ENCODE measurements at places on chromosomes 3 and 15.

DNA sequence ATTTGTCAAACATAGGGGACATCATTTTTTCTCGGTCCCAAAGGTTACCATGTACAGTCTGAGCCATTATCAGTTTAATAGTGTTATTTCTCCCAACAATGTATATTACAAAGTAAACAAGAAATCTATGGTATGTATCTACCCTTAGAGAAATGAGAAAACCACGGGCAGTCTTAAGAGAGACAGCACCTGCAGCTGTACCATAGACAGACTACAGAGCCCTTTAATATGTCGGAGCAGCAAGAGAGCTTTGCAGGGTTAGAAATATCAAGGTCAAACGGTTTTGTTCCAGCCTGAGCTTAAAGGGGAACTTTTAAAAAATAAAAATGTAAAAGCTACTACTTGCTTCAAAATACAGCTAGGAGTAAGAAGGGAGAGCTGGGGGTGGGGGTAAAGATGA, 53.2 kb downstream of the SH3BP5 start:
- DNase-seq, result no peak

GRCh38 chr3:144660186-144660585, 688.6 kb downstream of the DIPK2A start:
- DNase-seq, result no peak

GRCh38 chr3:100386437-100387074, 14.3 kb downstream of the TOMM70 start:
- no peak for DNase-seq

DNA sequence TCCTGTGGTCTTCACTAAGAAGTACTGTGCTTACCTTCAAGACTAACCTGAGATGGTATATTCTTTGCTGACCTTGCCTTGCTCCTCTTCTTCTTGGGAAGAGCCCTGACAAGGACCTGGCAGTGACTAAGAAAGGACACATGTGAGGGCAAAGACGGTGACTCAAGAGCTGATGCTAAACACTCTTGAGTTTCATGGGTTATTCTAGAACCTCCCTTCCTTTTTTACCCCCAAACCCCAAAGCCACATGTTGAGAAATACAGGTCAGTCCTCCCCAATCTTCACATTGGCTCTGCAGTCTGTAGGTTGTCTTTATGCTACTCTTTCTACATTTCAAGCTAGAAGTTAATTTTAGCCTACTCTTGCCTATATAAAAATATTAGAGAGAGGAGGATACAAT, 200.6 kb downstream of the SEMA6D start:
- DNase-seq, result no peak

DNA sequence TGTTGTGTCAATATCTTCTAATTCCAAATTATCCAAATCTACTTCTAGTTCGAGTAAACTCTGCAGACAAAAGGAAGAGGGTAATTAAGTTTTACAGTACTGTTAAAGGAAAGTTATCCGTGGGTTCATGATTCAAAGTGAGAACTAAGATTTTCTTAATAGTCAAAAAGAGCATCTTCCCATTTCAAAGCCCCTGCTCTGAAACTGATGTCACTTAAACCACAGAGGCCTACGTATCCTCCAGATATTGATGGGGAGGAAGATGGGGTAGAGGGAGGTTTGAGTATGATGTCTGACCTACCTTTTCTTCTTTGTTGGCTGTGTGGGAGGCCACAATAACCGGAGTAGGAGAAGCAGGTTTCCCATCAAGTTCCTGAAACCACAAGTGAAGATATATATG, 14.1 kb downstream of the MRPS22 start:
- DNase-seq, result no peak

DNA sequence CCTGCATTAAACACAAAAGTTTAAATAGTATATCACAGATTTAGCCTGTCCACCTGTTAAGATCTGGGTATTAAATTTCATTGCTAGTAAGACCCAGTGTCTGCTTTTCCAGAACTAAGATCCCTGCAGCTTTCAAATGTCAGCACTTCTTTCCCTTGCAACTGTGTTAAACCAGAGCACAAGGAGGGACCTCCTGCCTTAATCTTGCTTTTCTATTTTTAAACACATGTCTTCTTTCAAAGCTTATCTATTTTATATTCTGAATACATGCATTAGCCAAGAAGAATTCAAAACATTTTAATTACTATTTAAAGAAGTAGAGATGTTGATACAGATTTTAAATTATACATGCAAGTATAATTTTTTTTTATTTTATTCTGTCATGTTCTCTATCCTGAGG, 315.1 kb downstream of the ARPP21 start:
- DNase-seq, result no peak

GRCh38 chr3:153313302-153313965, 151.4 kb downstream of the RAP2B start:
- DNase-seq, result no peak

DNA sequence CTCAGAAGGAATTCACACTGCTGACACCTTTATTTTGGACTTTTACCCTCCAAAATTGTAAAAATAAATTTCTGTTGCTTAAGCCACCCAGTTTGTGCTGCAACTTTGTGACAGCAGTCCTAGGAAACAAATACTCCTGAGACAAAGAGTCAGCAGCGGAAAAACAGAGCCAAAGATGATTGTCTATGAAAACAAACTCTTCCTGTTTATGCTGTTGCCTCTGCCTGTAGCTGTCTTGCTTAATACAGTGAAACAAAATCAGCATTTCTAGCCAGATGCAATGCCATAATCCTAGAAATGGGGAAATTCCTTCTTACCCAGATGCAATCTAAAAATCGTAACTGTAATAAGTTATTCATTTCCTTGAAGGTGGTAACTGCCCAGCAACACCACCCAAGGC, 387.5 kb upstream of the ATP11B start:
- DNase-seq, result no peak

DNA sequence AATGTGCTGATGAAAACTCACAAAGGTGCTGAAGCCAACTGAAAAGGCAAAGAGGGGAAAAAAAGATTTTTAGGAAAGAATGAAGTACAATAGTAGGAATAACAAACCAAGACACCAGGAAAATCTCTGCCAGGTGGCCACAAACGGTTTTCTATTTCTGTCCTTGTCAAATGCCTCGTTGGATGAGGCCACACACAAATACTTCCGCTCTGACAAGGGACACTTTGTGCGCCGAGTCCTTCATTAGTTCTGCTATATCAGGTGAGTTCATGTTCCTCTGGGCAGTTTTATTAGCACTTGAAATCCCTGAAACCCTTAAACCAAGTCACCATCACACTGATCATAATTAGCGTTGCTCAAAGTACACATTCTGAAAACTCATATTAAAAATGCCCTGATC, 373.1 kb downstream of the VPS13C start:
- no peak for DNase-seq

DNA sequence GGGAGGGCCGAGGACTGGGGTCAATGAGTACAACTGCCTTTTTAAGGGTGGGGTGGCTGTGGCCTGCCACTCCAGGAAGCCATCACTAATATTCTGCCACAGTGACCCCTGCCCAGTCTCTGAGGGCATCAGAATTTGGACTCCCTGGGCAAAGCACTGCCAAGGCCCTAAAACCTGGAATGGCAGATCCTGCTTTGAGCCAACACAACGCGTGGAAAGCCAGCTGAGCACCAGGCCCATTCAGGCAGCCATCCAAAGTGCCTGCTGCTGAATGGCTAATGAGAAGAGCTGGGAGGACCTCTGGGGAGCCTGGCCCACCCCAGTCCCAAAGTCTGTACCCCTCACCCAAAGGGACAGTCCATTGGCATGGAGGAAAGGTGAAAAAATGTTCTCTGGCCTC, 5.0 kb downstream of the TWF2 start:
- no peak for DNase-seq

- no peak for DNase-seq
These were observed 4.3 kb upstream of the TNIK start for GRCh38 chr3:171464462-171464861.

- DNase-seq, result peak; percentile 99
These were observed at the start of gene GSK3B for GRCh38 chr3:120093911-120094775. GSK3B (minus strand) TSS chr3:120094447; CDS start chr3:120093434, 1,013 bp downstream.

DNA sequence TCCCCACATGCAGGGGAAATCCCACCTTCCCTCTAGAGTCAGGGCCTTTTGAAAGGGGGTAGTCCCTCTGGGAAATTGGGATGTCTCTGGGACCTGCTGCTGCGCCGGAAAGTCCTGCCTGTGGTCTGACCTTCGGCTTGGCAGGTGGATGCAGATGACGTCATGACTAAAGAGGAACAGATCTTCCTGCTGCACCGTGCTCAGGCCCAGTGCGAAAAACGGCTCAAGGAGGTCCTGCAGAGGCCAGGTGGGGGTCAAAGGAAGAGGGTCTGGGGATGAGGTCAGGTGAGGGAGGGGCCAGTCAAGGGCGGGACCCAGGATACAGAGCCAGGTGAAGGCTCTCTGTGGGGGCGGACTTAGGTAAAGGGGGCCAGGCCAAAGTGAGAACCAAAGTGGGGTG, 16.2 kb downstream of the PTH1R start:
- no peak for DNase-seq

GRCh38 chr3:114846779-114847178, 300.3 kb downstream of the ZBTB20 start:
- no peak for DNase-seq

- no peak for DNase-seq
These were observed 617.6 kb upstream of the UBE2E2 start for GRCh38 chr3:22585504-22585903.

- DNase-seq, result no peak
These were observed 5.4 kb downstream of the CRYGS start for GRCh38 chr3:186538779-186539178.

- DNase-seq, result peak; percentile 63
These were observed 129.9 kb upstream of the UBE3A start for GRCh38 chr15:25568751-25569150.

DNA sequence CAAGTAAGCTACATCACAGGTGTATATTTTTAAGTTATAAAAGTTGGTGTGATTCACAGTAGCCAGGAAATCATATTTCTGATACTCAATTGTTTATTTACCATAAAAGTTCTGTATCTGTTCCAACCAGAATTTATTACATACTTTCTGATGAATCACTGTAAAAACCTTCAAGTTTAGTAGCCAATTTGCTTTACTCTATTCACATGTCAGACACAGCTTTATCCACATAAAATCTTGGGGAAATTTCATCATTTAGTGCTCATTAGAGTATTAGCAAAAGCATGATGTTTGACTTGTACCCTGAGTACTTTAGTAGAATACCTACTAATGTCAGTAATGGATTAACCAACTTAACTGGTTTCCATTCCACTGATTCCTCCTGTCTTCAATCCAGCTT, 249.8 kb downstream of the POLQ start:
- no peak for DNase-seq

DNA sequence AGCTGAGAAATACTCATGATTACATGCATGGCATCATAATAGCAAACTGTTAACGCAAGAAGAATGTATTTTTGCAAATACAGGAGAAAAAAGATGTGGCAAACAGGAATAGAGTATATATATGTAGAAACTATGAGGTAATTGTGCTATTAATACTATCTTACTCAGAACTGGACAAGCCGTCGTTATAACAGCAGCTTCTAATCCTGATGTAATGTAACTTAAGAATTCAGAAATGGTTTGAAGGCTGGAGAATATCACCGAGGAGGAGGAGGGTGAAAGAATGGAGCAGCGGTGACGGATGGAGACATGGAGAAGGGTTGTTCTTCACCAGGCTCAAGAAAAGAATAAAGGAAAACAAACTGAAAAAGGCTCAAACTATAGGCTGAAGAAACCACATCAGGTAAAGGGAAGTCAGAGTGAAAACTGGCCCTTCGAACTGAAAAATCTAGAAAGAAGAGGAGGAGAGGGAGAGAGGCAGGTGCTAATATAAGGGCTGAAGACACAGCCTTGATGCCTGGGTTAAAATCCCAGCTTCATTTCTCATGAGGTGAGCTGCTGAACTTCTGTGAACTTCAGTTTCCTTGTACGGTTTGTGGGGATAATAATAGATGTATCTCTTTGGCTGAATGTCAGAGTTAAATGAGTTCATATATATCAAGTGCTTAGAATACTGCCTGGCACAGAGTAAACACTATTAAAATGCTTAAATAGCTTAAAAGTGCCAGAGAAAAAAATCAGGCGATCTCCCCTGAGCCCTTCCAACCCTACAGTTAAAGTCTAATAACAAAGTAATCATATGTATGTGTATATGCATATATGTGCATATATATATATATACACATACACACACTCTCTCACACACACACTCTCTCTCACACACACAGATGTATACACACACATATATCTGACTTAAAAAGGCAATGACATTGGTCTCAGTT, 43.9 kb downstream of the GOLIM4 start:
- no peak for DNase-seq

DNA sequence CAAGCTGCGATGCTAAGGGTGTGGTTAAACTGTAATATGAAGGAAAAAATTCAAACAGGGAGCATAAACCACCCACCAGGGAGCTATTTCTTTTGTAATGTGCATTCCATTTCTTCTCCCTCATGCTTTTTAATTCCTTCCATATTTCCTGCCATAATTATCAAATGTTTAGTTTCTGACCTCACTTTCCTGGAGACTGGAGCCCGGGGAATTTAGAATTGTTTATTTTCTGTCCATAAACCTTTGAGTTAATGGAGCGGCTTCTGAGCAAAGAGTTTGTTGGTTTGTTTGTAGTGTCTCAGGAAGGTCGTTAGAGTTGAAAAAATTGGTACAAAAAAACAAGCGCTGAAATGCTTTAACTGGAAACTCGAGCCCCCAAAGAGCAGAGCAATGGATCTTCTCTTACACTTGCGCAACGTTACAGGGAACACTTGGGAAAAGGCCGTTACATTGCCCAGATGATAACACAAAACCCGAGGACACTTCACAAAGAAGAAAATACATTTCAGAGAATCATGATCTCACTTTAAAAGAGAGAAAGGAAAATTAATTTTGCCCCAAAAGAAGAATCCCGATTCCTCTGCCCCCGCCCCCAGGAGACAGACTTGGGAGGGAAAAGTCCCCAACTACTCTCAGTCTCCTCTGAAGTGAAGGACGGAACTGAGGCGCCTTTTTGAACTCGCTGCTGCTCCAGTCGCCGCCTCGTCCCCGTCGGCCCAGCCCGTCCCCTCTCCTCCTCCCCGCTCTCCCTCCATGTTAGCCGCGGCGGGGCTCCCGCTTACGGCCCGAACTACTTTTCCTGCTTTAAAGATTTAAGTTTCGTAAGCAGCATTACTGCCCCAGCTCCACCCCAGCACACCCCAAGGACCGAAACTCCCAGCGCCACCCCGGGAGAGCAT, 842 bp downstream of the FSTL1 start:
- peak; percentile 52 for DNase-seq

DNA sequence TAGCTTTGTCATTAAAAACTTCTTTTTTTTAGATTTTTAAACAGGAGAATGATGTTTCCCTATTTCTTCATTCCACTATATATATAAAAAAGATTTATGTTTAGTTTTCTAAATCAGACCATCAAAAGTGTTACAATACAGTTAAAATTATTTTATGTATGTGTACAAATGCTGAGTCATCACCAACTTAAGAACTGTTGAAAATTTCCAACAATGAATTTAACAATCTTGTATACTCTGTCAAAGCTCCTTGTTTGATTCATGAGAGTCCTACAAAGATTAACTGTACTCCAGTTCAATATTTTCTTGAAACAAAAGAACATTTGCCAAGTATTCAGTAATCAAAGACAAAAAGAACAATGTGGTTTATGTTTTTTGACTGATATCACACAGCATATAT, 82.0 kb downstream of the POLQ start:
- no peak for DNase-seq
